H4 (cell line): ENCODE measurements at places on chromosomes 7 and 10. TPM values are rescaled to one million over a fixed set of nuclear protein-coding genes. Genes with fewer than 3 reads are reported as not detected.

GRCh38 chr10:68151453-68151852 lies 42.2 kb downstream of the MYPN start:
- DNase-seq = no peak

DNA sequence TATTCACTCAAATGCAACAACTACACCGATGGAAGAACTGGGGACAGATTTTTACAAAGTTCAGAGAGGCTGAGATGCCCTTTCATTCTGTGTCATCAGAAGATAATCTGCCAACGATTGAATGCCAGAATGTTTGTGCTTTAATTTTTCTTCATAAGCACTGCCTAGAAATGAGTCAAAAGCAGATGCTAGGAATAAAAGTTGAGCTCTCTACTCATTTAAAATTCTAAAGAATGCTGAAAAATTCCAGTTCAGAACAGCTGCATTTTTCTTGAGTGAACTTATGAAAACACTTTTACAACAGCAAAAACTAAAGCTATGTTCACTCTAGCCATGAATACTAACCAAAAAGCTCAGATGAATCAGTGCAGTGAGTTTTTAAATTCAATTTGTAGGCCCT lies 22.3 kb upstream of the FAM133B start:
- no peak for DNase-seq

DNA sequence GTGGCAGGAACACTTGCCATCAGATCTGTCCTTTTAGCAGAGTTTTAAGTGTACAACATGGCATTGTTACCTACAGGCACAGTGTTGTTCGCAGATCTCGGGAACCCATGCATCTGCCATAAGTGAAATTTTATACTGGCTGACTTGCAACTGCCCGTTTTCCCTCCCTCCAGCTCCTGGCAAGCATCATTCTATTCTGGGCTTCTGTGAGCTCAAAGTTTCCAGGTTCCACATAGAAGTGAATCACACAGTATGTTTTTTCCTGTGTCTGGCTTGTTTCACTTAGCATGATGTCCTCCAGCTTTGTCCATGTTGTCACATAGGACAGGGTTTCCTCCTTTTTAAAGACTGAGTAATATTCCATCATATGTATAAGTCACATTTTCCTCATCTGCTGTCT lies 56.6 kb downstream of the C10orf143 start:
- DNase-seq = no peak

DNA sequence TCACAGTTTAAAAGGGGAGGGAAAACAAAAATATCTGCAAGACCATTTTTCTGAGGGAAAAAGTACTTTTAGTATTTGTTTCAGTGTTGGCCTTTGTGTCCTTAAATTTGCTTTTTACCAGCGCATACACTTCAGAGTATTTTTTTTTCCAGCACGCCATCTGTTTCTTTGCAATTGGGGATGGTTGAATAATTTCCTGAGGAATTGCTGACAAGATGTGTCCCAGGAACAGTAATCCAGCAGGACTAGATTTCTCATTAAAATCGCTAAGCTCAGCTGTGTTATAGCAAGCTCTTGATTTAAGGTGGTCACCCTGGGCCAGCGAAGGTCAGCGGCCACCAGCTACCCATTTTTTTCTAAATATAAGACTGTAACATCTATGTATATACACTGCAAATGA lies 156.9 kb upstream of the RHOBTB1 start:
- no peak for DNase-seq

GRCh38 chr7:71472962-71473361 lies 341.0 kb downstream of the GALNT17 start:
- DNase-seq = no peak

GRCh38 chr10:76991621-76992020 lies 646.0 kb downstream of the KCNMA1 start:
- DNase-seq = no peak

DNA sequence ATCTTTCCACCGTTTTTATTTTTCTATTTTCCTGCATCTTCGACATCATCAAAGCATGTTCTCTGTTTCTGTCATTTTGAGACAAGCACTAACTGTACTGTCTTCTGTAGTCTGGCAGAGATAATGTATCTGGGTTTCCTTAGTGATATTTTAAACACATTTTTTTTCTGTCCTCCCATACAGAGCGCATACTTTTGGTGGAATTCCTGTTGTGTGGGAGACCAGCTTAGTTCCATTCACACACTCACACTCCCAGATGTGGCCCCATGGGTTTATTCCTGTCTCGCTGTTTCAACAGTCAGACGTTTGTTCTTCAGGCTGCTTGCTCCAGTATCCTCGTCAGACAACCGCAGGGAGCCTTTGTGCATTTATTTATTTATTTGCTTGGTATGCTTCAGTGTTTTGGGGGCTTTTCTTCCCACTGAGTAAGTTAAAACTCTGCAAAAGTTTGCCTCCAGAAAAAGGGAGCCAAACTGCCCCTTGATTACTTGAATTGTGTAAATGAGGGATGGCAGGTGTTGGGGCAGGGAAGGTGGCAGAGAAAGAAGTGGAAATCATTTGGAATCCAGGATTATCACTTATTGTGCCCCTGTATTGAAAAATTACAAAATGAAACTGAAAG lies 456.8 kb upstream of the KLF6 start:
- peak; percentile 71 for DNase-seq

- DNase-seq = no peak
These were observed 32.8 kb downstream of the PPP1R9A start for GRCh38 chr7:94940241-94940640.

DNA sequence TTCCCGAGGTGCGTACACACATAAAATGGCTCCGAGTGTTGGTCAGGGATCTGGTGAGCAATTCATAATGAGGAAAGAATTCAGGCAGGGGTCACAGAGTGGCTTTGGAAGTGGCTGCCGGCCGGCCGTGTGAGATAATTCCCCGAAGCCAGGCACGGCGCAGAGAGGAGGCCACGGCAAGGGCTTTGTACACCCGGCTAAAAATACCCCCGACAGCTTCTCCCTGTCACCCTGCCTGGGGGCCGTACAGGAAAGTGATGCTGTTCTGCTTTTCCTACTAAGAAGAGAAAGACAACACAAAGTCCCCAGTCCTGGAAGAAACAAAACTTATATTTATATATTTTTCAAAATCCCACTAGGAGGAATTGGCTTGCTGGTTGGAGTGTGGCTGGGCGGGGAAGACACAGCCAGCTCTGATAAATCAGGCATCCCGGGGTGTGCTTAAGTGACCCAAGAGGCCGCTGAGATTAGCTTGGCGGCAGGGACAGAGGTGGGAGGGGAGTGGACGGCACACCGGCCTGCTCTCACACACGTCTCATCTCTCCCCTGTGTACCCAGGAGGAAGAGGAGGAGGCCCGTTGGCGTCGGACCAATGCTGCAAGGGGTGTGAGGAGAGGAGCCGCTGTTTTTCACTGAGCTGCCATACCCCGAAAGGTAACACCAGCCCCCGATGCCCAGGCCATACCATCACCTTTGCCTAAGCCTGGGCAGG lies 70.5 kb downstream of the ZMIZ1 start:
- DNase-seq = peak; percentile 89

DNA sequence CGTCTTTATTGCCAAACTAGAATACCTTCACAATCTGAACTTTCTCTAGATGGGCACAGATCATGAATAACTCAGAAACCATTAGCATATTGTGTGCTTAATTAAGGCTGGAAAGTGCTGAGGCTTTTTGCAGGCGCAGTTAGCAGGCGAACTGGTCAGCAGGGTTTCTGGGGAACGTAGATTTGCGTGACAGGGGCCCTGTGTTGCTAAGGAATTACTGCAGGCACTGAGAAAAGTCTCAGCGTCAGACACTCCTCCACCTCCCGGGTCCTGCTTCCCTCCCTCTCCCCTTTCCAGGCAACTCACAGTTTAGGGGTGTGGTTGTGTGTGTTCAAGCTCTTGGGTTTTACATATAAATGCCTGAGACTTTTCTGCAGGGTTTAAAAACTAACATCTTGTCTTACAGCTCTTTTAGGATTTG lies 2.2 kb downstream of the MAP3K8 start:
- DNase-seq = peak; percentile 70

DNA sequence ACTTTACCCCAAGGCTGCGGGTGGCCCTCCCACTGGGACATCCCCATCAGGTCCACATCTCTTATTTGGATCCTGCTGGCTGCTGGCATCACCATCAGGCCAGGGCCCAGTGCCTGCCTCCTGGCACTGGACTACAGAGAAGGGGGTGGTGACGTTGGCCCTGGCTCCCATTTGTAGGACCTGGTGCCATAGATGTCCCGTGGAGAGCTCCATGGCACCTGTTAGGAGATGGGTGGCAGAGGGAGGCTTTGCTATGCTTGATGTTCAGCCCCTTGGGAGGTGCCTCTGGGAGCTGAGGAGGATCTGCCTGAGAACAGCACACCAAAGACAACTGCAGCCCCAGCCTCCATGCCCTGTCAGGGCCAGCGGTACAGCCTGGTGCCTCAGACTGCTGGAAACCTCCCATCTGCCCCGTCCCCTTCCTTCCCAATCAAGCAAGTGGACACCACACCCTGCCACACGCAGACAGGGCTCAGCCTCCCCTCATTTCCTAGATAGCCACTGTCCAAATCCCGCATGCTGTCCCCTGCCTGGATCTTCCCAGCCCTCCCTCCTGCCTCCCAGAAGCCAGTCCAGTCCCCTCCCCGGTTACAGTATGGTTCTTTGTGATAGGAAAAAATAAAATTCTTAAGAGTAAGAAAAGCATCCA lies 230.0 kb upstream of the GRB10 start:
- no peak for DNase-seq

DCLRE1A gene
- 10.2 and 14.7 TPM in 2 replicates for total RNA-seq

DNA sequence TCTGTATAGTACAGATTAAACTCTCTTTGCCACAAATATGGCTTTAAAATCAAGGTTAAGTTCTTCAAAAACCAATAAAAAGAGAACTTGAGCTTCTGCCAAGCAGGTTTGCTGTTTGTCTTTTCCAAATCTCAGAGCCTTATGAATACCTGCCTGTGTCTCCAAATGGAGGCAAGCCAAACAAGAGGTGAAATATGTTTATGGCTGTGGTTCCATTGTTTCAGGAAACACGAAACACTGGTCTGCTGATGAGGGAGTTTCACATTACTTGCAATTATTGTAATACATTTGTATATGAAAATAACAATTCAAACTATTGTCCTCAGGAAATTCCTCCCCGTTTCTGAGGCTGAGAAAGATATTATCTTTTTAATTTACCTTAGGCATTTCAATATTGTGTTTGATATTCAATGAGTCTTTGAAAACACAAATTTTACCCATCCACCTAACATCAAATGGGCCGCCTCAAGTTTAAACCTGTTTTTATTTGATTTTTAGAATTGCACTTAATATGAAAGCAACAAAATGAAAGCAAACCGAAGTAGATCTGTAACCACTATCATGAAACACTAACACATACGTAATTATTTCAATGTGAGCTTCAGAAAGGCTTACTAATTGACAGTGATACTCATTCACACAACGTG lies 359.3 kb downstream of the HGF start:
- peak; percentile 67 for DNase-seq

DNA sequence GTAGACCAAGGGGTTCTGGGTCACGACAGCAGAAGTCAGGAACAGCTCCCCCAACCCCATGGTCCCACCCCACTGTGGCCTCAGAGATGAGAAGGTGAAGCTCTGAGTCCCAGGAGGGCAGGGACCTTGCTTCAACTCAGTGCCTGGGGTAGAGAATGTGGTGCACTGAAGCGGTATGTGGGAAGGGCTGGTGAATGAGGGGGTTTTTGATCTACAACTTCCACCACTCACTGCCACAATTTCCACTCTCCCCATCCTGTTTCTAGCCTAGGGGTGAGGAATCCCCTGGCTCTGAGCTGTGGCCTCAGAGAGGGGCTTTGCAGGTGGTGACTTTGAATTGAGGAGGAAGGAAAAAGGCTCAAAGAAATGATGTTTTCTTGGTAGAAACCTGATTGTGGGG lies 44.9 kb upstream of the TOMM7 start:
- no peak for DNase-seq

SUN3 gene
- total RNA-seq = 1.1 and 8.6 TPM in 2 replicates
